ENCODE measurements at places on chromosomes 12 and 14.
A peak's percentile ranks its signal among the peaks of the same experiment; 100 is the strongest.

- no peaks in the 10 kb centered on the region for H3K27me3 ChIP-seq
- H3K36me3 ChIP-seq, result no peaks in the 10 kb centered on the region
- no peak overlapping the region for H3K27ac ChIP-seq
- DNase-seq, result no peak
- H3K4me1 ChIP-seq, result no peaks in the 10 kb centered on the region
- H3K4me3 ChIP-seq, result no peak overlapping the region
Measured at GRCh38 chr12:102970780-102971179, 13.3 kb downstream of the ASCL1 start.

DNA sequence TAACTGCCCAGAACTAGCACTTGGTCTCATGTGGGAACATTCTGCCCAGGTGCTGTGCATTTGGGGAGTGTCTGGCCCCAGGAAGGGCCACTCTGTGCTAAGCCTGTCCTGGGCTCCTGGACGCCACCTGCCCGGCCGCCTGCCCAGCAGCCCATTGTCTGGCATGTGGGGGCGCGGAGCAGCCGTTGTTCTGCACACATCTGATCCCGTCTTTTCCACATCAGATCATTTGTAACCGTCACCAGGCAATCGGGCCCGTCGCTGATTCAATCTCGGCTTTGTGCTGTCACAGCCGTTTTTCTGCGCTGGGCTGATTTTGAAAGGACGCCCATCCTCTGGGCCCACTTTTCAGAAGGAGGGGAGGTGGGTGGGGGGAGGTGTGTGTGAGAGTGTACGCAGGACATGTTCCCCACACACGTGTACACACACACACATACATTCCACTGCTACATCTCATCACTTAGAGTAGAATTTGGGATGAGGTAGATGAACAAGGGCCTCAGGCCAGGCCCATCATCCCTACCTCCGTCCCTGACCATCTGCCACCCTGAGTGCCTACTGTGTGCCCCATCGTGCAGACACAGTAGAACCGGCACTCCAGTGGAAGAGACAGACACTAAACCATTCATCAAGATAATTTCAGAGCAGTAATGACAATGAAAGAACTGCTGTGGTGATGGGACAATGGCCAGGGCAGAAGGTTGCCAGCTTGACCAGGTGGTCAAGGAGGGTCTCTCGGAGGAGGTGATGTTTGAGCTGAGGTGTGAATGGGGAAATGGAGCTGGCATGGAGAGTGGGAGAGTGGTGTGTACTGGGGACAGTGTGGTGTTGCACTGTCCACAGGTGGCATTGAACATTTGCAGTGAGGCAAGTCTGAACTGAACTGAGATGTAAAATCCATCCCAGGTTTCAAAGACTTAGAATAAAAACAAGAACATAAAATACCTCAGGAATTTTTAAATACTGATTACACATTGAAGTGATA, 19.0 kb downstream of the FAM222A start:
- no peak overlapping the region for H3K4me3 ChIP-seq
- no peak overlapping the region for H3K27ac ChIP-seq
- no peaks in the 10 kb centered on the region for H3K4me1 ChIP-seq

- no peak overlapping the region for H3K4me3 ChIP-seq
- no peak overlapping the region for H3K27ac ChIP-seq
Measured at GRCh38 chr12:122060081-122060501, 18.5 kb upstream of the MLXIP start.

DNA sequence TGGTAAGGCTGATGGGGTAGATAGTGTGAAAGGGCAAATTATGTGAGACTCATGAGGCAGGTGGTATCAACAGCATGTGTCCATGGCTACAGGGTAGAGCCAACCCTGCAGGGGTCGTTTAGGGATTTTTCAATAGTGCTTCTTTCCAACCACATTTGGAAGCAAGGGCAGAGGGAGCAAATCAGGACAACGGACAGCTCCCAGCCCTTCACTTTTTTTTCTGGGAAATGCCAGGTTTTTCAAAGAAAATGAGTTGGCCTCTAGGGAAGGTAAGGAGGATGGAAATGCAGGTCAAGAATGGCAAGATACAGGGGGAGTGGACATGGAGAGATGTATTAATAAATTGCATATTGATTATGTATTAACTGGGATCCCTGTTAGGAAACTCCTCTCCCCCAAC, 4.9 kb upstream of the CMA1 start:
- no peak for DNase-seq
- H3K27ac ChIP-seq, result no peak overlapping the region
- no peak overlapping the region for H3K4me3 ChIP-seq
- H3K27me3 ChIP-seq, result no peaks in the 10 kb centered on the region
- H3K36me3 ChIP-seq, result no peaks in the 10 kb centered on the region
- no peaks in the 10 kb centered on the region for H3K4me1 ChIP-seq

GRCh38 chr14:42322531-42323284, 716.0 kb downstream of the LRFN5 start:
- H3K4me1 ChIP-seq, result no peaks in the 10 kb centered on the region
- no peak overlapping the region for H3K4me3 ChIP-seq

- H3K27me3 ChIP-seq, result no peaks in the 10 kb centered on the region
- H3K27ac ChIP-seq, result no peak overlapping the region
- no peaks in the 10 kb centered on the region for H3K36me3 ChIP-seq
- DNase-seq, result no peak
Measured at GRCh38 chr12:97951717-97952116, 489.1 kb downstream of the RMST start.

- H3K4me3 ChIP-seq, result no peak overlapping the region
- H3K4me1 ChIP-seq, result peaks cover 12% of the 10 kb centered on the region
- no peaks in the 10 kb centered on the region for H3K36me3 ChIP-seq
- DNase-seq, result no peak
- no peak overlapping the region for H3K27ac ChIP-seq
- no peaks in the 10 kb centered on the region for H3K27me3 ChIP-seq
Measured at GRCh38 chr12:26750531-26751175, 82.3 kb downstream of the ITPR2 start.

DNA sequence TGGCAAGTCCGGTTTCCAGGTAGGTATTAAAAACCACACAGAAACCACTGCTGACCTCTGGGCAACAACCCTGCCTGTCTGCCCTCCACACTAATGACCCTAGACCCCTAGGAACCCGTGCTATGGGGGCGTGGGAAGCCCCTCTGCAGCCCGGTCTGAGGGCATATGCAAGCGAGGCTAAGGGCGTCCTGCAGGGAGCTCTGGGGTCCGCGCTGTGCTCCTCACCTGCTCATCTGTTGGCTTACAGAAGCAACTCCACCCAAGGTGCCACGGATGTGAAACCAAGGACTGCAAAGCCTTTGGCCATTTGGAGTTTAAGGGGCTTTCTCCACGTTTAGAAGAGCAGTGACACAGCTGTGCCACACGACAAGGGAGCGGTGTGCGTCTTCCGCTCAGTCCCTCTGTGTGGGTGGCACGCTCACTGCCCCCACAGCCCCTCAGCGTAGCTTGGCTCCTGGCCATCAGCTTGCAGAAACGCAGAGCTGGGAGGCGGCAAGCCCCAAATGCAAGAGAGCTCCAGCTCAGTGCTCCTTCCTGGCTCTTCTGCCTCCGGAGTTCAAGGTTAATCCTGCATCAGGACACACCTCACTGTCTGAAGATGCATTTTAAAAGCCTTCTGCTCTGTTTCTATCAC, 18.4 kb downstream of the AMN start:
- no peak overlapping the region for H3K4me3 ChIP-seq
- peaks cover 45% of the 10 kb centered on the region for H3K36me3 ChIP-seq
- H3K27me3 ChIP-seq, result no peaks in the 10 kb centered on the region
- DNase-seq, result no peak
- no peaks in the 10 kb centered on the region for H3K4me1 ChIP-seq

GRCh38 chr12:71710276-71711125, 24.6 kb downstream of the TMEM19 start:
- H3K27me3 ChIP-seq, result no peaks in the 10 kb centered on the region
- H3K36me3 ChIP-seq, result no peaks in the 10 kb centered on the region
- no peak overlapping the region for H3K27ac ChIP-seq

GRCh38 chr12:57927086-57927485, 14.3 kb upstream of the ATP23 start:
- H3K4me1 ChIP-seq, result no peaks in the 10 kb centered on the region
- no peak overlapping the region for H3K27ac ChIP-seq
- no peak overlapping the region for H3K4me3 ChIP-seq
- no peaks in the 10 kb centered on the region for H3K36me3 ChIP-seq
- H3K27me3 ChIP-seq, result no peaks in the 10 kb centered on the region
- no peak for DNase-seq

GRCh38 chr12:71191509-71192196, 33.9 kb upstream of the TSPAN8 start:
- H3K27me3 ChIP-seq, result no peaks in the 10 kb centered on the region
- H3K4me1 ChIP-seq, result no peaks in the 10 kb centered on the region
- no peak overlapping the region for H3K27ac ChIP-seq
- no peak overlapping the region for H3K4me3 ChIP-seq
- no peak for DNase-seq

- no peaks in the 10 kb centered on the region for H3K27me3 ChIP-seq
- H3K36me3 ChIP-seq, result no peaks in the 10 kb centered on the region
- no peak overlapping the region for H3K4me3 ChIP-seq
- H3K27ac ChIP-seq, result no peak overlapping the region
- no peaks in the 10 kb centered on the region for H3K4me1 ChIP-seq
Measured at GRCh38 chr12:2836574-2836973, 1.7 kb upstream of the NRIP2 start.

GRCh38 chr14:101992708-101993107, 28.3 kb downstream of the DYNC1H1 start:
- no peak overlapping the region for H3K4me3 ChIP-seq
- H3K27ac ChIP-seq, result no peak overlapping the region
- no peaks in the 10 kb centered on the region for H3K4me1 ChIP-seq
- no peak for DNase-seq
- H3K36me3 ChIP-seq, result peaks cover 45% of the 10 kb centered on the region

DNA sequence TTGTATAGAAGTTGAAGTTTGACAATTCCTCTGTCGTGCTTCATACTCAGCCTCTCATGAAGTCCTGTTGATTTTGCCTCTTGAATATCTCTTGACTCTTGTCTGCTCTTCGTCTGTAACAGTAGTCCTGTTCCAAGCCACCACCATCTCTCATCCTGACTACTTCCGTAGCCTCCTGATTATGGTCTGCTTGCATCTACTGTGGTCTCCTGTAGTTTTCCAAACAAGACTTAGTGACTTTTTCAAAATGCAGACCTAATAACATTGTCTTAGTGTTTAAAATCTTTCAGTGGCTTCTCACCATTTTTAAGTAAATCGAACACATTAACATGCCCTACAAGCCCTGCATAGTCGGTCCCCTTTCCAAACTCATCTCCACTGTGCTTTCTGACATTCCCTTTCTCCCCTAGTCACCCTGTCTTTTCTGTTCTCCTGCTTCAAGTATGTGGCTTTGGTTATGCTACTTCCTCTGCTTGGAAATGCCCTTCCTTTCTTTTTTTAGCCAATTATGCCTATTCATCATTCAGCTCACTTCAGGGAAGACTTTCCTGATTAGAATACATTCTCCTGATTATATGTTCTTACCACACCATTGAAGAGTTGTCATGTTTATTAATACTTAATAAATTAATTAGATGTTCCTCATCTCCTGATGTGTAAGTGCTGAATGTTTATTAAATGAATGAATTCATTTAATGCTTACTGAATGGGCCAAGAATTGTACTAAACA, 2.0 kb downstream of the SCYL2 start:
- H3K4me1 ChIP-seq, result peaks cover 4% of the 10 kb centered on the region
- H3K36me3 ChIP-seq, result no peaks in the 10 kb centered on the region
- H3K27ac ChIP-seq, result peak overlapping the region; percentile 94
- no peaks in the 10 kb centered on the region for H3K27me3 ChIP-seq
- peak; percentile 9 for DNase-seq

DNA sequence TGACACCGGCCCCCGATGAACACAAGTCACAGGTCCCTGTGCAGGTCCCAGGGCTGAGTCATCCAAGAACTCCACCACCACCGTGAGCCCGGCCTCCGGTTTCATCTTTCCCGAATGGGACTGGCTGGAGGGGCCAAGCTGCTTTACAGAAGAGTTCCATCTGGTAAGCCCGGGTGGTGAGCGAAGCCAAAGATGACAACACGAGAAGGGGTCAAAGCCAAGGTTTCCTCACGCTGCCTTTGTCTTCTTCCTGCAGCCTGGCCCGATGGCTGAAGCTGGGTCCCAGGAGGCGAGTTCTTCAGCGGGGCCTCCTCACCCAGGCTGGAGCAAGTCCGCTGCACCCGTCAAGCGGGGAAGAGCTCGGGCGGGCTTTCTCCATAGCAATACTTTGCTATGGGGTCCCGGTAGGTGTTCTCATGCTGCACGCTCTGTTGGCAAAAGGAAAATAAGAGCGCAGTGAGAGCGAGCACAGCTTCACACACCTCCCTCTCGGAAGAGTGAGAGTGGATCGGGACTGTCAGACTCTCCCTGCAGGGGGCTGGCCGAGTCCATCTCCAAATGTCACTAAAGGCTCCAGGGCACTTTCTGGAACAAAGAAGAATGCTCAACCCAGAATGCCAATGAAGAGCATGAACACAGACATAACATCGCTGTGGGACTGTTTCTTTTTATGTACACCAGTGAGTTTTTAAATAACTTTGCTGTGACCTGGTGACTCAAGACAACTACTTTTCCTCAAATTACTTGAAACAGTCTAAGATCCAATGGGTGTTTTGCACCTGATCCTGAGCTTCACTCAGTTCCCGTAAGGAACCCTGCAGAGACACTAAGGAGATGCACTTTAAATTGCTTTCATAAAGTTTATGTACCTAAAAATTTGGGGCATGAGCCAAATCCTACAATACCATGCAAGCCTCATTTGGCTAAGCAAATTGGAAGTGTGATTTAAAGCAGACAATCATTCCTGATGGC, 20.1 kb downstream of the SPRING1 start:
- no peak overlapping the region for H3K27ac ChIP-seq
- DNase-seq, result peak; percentile 79
- H3K4me1 ChIP-seq, result no peaks in the 10 kb centered on the region
- H3K27me3 ChIP-seq, result no peaks in the 10 kb centered on the region
- no peaks in the 10 kb centered on the region for H3K36me3 ChIP-seq
- no peak overlapping the region for H3K4me3 ChIP-seq

GRCh38 chr12:23025372-23026016, 400.5 kb downstream of the ETNK1 start:
- no peaks in the 10 kb centered on the region for H3K4me1 ChIP-seq
- H3K27me3 ChIP-seq, result no peaks in the 10 kb centered on the region
- no peaks in the 10 kb centered on the region for H3K36me3 ChIP-seq
- no peak overlapping the region for H3K27ac ChIP-seq
- DNase-seq, result no peak

DNA sequence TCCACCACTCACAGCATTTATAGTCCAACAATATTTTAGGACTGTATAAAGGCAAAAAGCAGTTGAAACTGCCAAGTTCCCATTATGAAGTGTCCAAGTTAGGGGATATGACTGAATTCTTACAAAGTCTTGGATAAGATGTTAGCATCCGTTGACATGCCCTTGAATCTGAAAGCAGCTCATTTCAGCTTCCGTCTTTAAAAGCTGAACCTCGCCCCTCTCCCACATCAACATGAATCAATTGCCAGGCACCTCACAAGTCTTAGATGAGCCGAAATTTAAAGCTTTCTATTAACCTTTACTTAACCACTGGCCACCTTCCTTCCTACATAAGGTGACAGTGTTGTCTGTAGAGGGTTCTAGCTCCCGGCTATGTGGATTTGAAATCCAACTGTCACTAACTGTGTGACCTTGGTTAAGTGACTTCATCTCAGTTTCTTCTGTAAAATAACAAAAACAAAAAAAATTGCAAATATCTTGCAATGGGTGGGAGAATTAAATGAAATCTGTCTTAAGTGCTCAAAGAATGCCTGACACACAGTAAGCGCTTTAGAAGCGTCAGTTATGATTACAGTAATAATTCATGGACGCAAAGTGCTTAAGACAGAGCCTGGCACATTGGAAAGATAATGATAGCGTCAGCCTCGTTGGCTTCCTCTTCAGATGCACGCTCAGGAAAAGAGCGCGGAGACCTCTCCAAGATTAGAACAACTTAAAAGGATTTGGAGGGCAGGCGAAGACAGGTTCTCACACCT, 1.2 kb downstream of the PPP1CC start:
- H3K4me1 ChIP-seq, result peaks cover 8% of the 10 kb centered on the region
- peak; percentile 44 for DNase-seq
- peak overlapping the region; percentile 73 for H3K27ac ChIP-seq
- H3K27me3 ChIP-seq, result no peaks in the 10 kb centered on the region

Data from fibroblast of lung (primary cell).